Lower leg skin (tissue), 4 donors: ENCODE measurements at places on chromosomes 11 and 22. TPM values are rescaled to one million over a fixed set of nuclear protein-coding genes. Genes with fewer than 3 reads are reported as not detected.

The TTC36 gene
- not detected for total RNA-seq

The PRDM11 gene
- 3.2 TPM for total RNA-seq

The UPB1 gene
- total RNA-seq: 2.1 TPM

The CD3E gene
- 0.52 TPM for total RNA-seq

DNA sequence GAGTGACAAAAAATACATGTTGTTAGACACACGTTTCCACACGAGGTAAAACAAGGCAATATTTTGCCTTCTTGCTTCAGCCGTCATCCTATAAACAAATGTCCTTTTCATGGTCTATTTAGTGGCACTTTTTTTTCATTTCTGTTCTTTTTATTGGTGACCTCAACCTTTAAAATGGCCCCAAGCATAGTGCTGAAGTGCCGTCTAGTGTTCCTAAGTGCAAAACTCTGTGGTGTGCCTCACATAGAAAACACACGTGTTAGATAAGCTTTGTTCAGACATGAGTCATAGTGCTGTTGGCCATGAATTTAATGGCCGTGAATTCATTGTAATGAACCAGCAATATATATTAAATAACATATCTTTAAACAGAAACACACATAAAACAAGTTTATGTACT is 15.6 kb downstream of the OVCH2 start:
- no peak for DNase-seq

GRCh38 chr22:31495343-31495742 is 993 bp upstream of the SFI1 start:
- DNase-seq: no peak

- DNase-seq: no peak
Observed at GRCh38 chr22:47551431-47551775, 789.0 kb downstream of the TBC1D22A start.

DNA sequence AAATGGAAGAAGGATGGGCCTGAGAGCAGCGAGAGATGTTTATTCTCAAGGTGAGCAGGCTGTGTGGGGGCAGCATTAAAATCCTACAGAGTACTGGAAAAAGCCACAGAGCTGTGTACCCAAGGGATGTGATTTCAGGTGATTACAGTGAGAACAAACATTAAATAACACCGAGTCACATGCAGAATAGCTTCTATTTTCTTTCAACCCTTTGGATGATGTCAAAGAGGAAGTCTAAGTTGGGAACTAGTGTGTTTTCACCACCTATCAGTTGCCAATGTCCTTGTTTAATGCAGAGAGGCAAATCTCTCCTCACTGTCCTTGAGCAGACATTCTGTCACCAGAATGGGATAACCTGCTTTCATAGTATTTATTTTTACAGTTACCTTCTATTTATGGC is 379.6 kb upstream of the NARS2 start:
- DNase-seq: no peak

DNA sequence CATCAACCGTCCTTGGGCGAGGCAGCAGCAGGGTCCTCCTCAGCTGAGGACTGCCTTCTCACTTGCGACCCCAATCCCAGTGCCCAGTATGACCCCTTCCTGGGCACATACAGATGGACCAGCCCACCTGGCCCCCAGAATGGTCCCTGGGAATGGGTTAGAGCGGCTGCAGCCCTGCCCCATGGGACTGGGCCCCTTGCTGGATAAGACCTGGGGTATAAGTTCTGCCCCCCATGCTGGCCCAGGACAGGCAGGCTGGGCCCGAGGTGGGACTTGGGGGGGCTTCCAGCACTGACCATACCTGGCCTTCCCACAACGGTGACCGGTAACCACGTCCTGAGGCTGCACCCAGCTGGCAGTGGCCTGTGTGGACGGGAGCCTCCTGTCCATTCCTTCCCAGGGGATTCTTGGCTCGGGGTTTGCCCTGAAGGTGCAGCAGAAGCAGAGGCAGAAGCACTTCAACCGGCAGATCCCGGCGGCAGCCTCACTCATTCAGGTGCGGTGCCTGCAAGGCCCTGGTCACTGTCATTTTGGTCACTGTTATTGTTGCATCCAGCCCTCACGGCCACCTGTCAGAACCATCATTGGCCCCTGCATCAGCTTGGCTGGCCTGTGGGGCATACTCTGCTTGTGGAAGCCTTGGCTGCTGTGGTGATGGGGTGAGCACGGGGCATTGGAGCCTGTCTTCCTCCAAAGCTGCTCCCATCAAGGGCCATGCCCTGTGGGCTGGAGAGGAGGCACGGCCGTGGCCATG is 114.8 kb downstream of the KCNQ1OT1 start:
- DNase-seq: no peak
